ENCODE measurements at places on chromosomes 2 and 18. TPM values are rescaled to one million over a fixed set of nuclear protein-coding genes. Genes with fewer than 3 reads are reported as not detected.

GRCh38 chr2:38386377-38386776, 9.3 kb upstream of the ATL2 start:
- DNase-seq: no peak

DNA sequence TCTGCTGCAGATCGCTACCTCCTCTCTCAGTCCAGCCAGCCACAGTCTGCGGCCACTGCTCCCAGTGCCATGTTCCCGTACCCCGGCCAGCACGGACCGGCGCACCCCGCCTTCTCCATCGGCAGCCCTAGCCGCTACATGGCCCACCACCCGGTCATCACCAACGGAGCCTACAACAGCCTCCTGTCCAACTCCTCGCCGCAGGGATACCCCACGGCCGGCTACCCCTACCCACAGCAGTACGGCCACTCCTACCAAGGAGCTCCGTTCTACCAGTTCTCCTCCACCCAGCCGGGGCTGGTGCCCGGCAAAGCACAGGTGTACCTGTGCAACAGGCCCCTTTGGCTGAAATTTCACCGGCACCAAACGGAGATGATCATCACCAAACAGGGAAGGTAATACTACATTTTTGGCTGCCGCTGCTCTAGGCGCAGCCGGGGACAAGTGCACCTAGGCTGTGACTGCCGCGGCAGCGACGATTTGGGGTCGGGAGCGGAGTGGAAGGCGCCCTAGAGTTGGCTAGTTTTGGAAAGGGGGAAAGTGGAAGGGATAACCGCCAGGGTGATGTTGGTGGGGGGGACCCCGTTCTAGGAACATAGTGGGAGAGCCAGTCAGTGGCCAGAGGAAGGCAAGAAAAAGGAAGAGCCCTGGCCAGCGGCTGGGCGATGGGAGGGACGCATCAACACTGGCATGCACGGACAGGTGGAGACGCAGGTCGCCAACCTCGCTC, 776 bp downstream of the TBR1 start:
- DNase-seq: peak; percentile 35

DNA sequence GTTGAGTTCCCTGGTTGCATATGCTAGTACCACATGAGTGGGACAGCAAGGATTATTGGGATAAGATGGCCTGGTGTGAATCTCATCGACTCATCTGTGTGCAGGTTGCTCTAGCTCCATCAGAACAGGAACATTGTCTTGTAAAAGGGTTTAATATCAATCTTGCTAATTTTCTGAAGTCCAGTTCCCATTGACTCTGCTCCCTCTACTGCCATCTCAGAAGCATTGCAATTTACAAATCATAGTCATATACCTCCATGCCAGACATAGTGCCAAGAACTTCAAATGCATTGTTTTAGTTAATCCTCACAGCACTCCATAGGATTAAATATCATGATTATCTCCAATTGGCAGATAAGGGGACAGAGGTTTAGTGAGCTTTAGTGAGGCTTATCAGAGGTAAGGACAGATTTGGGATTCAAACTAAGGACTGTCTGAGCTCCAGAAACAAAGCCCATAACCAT, 4.8 kb upstream of the STAT4 start:
- DNase-seq: no peak

DNA sequence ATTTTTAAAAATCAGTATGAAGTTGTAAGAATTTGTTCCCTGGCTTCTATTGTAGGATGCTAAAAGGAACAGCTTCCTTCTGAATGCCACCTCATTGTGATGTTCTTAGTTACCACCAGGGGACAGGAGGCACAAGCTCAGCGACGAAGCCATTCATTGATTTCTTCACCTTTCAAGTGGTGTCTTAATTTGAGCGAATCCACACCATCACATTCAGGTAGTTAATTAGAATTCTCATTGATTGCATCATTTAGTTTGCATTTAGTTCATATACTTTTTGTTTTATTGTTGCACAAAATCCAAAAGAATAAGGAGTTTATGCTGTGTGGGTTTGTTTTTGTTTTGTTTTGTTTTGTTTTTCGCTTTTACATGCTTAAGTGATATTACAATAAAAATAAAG, 23.1 kb downstream of the CYP27C1 start:
- no peak for DNase-seq

GRCh38 chr2:46547223-46548102, 68.1 kb downstream of the TMEM247 start:
- DNase-seq: no peak

DNA sequence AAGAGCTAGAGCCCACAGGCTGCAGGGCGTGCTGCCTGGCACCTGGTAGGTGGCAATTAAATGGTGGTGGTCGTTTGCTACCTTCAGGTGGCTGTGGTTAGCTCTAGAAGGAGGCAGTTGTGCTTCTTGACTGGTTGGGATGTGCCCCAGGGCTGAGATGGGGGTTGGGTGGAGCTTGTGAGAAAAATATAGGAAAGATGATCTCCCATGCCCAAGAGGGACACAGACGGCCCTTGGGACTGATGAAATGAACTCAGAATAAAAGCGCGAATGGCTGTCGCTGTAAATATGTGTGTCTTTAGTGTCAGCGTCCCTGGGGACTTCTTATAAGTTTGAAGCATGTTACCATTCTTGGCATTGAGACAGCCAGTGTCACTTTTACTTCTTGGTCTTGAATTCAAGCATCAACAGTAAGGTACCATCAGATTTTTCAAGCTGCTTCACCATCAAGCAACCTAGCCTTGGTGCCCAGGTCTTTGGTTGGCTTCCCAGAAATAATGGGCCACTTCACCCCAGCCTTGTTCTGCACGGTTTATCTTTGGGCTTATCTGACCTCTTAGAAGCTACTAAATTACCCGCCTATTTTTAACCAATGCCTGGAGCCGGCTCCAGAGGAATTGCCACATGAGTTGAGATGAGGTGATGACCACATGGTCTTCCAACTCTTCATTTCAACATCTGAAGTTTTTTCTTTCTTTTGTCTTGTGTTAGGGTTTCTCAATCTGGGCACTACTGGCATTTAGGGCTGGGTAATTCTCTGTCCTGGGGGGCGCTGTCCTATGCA, 11.9 kb downstream of the LRRFIP1 start:
- DNase-seq: no peak

GRCh38 chr18:37565101-37565976, at the start of gene CELF4:
TSS of gene CELF4 (minus strand) at chr18:37565798.
- DNase-seq: no peak

The FARP2 gene
- 32.8 TPM for total RNA-seq

The SLC9A2 gene
- total RNA-seq: 0.25 TPM

The TLX2 gene
- total RNA-seq: 0.25 TPM

- DNase-seq: no peak
These were observed 568.5 kb downstream of the ARHGAP15 start for GRCh38 chr2:143697744-143698143.

DNA sequence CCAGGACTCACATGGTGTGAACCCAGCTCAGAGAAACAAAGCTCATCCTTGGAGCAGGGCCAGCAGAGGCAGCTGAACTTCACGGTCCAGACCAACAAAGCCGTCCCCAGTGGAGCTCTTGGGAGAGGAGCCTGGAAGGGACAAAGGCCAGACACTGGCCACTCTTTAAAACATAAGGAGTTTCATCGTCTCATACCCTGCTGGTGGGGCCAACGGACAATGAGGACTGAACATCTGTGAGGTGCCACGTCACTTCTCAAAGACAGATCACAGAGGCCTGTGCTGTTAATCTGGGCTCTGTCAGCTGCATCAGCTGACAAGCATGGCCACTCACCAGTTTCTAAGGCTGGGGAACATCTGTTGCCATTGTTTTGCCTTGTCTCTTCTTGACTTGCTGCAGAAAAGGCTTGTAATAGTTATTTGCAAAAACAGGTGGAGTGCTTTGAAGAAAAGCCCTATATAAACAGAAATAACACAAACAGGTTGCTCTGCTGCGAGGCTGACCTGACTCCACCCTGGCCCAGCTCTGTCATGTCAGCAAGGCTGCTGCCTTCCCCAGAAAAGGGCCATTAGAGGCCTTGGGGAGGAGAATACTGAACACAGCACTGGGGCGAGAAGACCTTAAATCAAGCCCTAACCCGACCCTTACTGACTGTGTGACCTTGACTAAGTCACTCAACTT, 68.1 kb upstream of the DAPL1 start:
- DNase-seq: no peak

The SOCS6 gene
- 1.7 TPM for total RNA-seq

The OST4 gene
- 344 TPM for total RNA-seq

The ACADL gene
- not detected for total RNA-seq

The SLC9A4 gene
- total RNA-seq: 0.23 TPM

DNA sequence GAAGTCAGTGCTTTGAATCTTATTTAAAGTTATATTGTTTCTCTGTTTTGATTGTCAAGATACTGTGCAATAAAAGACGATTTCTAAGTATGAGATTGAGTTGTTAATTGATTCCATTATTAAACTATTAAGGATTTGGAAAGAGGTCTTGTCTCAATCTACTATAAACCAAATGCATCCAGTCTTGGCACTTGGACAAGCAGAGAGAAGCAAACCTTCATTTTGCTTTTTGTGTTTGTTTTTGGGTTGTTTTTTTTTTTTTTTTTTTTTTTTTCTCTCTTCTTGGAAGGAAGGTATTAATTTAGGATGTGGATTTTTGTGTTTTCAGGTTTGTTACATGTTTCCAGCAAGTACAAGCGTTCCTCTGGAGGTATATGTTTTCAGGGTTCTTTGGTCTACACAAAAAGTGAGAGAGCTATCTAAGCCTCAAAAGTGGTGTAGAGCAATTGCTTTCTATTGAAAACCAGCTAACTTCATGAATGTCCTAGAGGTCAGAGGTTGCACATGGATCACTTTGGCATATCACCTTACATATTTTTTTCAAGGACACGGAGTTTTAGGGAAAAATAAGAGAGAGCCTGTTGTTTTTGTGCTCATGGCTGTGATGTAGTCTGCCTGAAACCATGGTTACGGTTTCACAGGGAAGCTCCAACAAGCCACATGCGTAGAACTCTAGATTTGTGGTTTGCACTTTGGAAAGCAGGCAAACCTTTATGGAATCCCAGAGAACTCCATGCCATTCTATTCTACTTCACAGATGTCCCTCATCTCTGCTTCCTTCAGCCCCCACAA, 1.8 kb downstream of the PRKCE start:
- DNase-seq: no peak

- DNase-seq: no peak
These were observed 1018.9 kb upstream of the ZEB2 start for GRCh38 chr2:145538661-145539350.

GRCh38 chr2:158266111-158266510, 164.4 kb downstream of the UPP2 start:
- no peak for DNase-seq

GRCh38 chr2:112597537-112598322, 13.3 kb downstream of the CHCHD5 start:
- no peak for DNase-seq

- DNase-seq: no peak
These were observed 18.5 kb downstream of the BIRC6 start for GRCh38 chr2:32375228-32375892.

- no peak for DNase-seq
These were observed 84.6 kb downstream of the RDH14 start for GRCh38 chr2:18475884-18476283.

The AGXT gene
- total RNA-seq: not detected

- DNase-seq: no peak
These were observed 272.8 kb downstream of the CYRIA start for GRCh38 chr2:16392647-16393499.

The ZNF385B gene
- total RNA-seq: not detected

DNA sequence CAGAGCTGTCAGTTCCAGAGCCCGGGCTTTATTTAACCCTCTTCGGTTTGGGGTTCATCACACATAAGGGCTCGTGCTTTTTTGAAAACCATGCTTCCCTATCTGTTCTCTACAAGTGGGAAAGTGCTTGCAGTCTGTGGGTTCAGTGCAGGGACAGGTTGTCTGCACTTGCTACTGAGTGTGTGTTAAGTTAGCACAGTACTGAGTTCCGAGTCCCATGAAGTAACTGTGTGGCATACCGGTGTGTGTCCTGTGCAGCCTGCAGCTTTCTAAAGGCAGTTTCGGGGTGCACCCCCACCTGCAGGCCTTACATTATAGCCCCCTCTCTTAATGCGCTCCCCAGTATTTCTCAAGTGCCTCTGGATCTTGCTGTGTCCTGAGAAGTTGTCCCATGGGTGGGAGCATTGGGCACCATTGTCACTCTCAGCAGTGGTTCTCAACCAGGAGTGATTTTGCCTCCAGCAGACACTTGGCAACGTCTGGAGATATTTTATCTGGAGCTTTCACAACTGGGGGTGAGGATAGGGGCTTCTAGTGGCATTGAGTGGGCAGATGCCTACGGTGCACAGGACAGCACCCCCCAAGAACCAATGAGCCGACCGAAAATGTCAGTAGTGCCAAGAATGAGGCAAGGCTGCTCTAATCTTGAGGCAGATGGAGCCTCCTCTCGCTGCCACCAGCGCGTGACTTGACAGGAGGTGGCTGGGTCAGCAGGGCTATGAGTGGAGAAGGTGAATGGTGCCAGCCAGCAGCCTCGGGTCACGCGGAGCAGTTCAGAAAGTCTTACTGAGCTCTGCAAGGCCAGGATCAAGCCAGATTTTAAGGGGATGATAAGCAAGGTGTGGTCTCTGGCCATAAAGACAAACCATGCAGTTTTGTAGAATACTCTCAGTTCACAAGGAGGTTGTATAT, 152.2 kb downstream of the SMAD7 start:
- DNase-seq: peak; percentile 42

DNA sequence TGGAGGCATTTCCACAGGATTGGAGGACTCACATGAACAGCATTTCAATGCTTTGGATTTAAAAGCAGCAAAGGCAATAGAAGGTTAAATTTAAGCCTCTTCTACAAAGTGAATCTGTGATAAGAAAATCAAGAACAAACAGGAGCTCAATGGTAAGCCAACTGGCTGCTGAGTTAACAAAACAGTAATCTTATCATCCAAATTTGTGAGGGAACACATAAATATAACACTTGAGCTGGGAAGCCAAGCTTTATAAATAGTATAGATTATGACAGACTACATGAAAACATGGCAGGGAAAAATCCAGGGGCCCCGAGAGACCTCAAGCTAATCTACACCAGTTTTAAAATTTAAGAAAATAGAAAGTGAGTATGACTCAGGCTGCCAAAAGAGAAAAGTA, 108.5 kb upstream of the PGAP1 start:
- no peak for DNase-seq

All from activated naive CD4-positive, alpha-beta T cell treated with anti-CD3 and anti-CD28 coated beads, Interleukin-2, amount 50 U/mL, for 72 hours (primary cell).